ENCODE measurements at places on chromosomes 16 and 17.

DNA sequence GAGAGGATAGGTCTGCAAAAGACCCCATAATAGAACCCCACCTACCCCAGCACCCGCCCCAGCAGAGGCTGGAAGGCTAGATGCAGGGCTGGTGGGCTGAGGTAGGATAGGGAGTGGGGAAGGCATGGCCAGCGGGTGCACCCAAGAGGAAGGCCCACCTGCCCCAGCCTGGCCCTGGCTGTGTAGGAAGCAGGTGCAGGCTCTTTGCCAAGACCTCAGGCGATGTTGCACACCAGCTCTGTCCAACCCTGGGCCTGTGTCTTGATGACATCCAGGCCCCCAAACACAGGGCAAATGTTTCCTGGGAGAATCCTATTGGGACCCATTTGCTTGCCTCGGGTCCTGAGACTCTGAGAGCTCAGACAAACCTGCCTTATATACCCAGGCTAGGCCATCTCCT lies 12.2 kb downstream of the UNC119 start:
- no peak for DNase-seq

DNA sequence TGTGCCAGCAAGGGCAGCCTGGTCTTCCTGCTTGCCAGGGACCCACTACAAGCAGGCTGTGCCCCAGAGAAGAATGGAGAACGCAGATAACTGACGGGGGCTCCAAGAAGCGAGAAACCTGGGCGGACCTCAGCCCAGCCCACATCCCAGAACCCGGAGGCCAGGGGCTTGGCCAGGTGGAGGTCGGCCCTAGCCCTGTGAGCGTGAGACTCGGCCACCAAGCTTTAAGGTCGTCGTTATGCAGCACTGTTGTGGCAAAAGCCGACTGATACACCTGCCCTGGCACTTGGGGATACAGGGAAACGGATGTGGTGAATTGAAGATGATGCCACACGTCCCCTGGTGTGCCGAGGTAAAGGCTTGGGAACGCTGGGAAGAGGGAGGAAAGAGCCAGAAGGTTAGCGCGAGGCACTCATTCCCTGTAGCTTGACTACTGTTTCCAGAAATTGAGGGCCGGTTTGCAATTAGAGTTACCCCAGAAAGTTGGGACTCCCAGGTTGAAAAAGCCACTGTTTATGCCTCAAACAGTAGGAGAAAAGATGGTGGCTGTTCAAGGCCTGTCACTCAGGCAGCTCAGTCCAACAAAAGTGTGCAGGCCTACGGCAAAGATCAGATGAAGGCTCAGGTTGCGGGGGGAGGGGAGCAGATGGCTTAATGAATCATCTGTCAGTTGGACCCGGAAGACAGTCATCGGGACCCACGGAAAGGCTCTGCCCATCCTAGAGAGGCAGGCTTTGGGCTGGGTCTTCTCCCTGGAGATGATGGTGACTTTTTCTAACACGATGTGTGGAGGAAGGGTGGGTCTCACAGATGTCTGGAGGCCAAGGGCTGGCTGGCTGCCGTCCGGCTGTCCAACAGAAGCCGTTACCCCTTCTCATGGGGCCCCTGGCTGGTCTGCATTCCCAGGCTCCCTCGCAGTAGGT lies 45.6 kb upstream of the BAHCC1 start:
- DNase-seq: no peak

GRCh38 chr17:74417178-74418045 lies 14.5 kb upstream of the GPRC5C start:
- no peak for DNase-seq

DNA sequence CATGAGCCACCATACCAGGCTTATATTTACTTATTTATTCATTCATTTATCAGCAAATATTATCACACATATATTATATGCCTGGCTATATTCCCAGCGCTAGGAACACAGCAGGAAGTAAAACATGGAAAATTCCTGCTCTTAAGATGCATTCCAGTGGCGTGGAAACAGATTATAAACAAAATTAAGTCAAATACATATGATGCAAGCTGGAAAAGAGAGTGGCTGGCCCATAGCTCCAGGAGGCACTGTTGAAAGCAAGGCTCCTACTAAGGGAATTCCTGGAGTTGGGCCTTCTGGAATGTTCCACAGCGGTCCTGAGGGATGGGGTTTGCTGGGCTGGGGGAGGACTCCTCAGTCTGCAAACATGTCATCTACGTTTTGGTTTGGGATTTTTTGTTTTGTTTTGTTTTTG lies 18.4 kb downstream of the ADCY9 start:
- DNase-seq: no peak

GRCh38 chr16:87966685-87967185 lies 15.5 kb downstream of the BANP start:
- no peak for DNase-seq

- no peak for DNase-seq
Observed at GRCh38 chr17:50186661-50187393, 14.6 kb downstream of the COL1A1 start.

DNA sequence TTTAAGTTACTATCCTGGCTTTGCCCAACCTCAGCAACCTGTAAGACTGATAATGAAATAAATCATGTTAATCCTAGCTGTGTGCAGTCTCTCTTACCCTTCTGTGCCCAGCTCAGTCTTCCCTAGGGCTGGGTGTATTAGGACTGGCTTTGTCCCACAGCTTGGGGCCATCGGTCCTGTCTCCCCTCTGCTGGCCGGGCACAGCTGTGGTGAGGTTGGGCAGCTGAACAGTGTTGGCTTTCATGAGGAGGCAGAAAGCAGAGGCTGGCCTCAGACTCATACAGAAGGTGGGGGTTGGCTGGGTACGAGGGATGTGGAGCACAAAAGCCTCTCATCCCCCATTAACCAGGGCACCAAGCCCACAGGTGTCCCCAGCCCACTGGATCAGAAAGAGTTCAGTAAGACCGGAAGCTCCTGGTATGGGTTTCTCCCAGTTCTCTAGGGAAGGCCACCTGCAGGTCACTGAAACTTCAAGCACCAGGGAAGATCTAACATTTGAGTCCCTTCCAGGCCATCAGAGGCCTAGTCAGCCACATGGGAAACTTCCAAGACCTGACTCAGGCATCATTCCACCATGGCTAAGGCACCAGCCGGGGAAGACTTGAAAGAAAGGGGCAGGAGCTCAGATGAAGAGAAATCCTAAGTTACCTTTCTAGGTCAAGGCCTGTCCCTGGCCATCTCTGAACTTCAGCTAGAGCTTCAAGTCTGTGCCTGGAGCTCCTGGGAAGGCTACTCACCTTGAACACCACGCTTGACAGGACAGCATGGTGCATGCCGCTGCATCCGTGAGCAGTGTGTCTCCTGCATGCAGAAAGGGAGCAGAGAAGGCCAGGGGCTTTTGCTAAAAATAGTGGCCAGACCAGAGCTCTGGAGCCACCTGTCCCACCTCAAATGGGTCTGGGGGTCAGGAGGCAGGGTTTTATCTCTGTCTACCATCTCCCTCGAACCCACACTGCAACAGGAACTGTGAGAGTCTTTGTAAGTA lies 8.8 kb downstream of the CNP start:
- no peak for DNase-seq

DNA sequence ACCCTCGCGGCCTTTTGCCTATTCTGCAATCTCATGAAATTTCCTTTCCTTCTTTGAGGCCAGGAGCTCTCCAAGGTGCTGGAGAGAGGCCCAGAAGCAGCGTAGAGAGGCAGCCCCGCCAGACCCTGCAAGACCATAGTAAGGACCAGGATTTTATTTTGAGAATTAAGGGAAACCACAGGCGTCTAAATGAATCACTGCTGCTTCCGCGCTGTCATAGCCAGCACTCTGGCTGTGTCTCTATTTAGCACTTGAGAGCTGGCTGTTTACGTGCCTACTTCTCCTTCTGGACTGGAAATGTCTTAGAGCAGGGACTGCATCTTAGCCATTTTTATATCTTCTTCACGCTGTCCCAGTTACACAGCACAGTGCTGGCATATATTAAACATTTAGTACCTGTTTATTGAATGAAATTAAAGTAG lies 37.6 kb upstream of the PIRT start:
- DNase-seq: no peak

Measured in stimulated activated naive CD4-positive, alpha-beta T cell treated with Interleukin-2 at 50 U/mL for 16 hours (primary cell).